Esophagus muscularis mucosa (tissue), 4 donors: ENCODE measurements at places on chromosomes 13 and 19. TPM values are rescaled to one million over a fixed set of nuclear protein-coding genes. Genes with fewer than 3 reads are reported as not detected.
A peak's percentile ranks its signal among the peaks of the same experiment; 100 is the strongest.

DNA sequence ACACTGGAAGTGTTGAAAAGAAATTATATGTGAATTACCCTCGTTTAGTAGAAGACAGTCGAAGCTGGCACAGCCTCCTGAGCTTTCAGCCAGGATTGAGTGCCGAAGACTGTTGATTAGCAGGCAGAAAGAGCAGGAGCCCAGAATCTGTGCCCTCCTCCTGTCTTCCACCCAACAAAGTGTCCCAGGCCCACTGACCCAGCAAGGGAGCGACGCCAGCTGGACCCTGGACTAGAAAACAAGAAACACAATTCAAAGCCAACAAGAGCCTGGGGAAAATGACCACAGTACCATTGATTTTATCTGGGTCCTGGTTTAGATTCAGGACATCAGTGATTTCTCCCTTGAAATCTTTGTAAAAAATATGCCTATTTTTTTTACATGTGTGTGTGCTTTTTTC is 120.7 kb downstream of the RXFP2 start:
- no peaks in the 10 kb centered on the region for H3K27me3 ChIP-seq
- H3K4me3 ChIP-seq, result no peak overlapping the region
- no peak for DNase-seq
- H3K4me1 ChIP-seq, result no peaks in the 10 kb centered on the region
- no peak overlapping the region for H3K27ac ChIP-seq

The DIRAS1 gene
- 7.0 TPM for total RNA-seq

- H3K4me3 ChIP-seq, result no peak overlapping the region
- no peaks in the 10 kb centered on the region for H3K27me3 ChIP-seq
- no peak overlapping the region for H3K27ac ChIP-seq
- H3K4me1 ChIP-seq, result peaks cover 4% of the 10 kb centered on the region
These were observed 9.0 kb upstream of the THSD1 start for GRCh38 chr13:52414963-52415362.

GRCh38 chr19:41801031-41801430 is 4.6 kb downstream of the CEACAM3 start:
- no peak overlapping the region for H3K4me3 ChIP-seq
- no peak for DNase-seq
- peak overlapping the region; percentile 6 for H3K27ac ChIP-seq
- peaks cover 6% of the 10 kb centered on the region for H3K4me1 ChIP-seq
- no peaks in the 10 kb centered on the region for H3K36me3 ChIP-seq

The ZNF560 gene
- not detected for total RNA-seq

The CYP4F11 gene
- total RNA-seq, result not detected

DNA sequence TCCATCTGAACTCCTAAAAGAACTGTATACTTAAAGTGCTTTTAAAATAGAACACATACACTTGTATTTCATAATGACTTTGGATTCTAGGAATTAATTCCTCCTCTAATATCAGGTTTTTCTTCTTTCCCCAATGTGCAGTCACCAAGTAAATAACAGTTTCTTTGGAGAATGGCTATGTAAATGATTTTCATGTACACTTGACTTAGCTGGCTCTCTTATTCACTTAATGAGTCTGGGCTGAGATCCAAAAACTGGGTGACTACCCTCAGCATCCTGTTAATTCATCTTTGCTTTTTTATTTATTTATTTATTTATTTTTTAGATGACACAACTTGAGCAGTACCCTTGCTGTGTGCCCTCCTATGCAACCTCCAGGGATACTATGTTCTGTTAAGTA is 1003.7 kb downstream of the SLITRK1 start:
- no peak overlapping the region for H3K4me3 ChIP-seq
- H3K27me3 ChIP-seq, result no peaks in the 10 kb centered on the region
- H3K4me1 ChIP-seq, result no peaks in the 10 kb centered on the region
- H3K27ac ChIP-seq, result no peak overlapping the region
- no peak for DNase-seq

DNA sequence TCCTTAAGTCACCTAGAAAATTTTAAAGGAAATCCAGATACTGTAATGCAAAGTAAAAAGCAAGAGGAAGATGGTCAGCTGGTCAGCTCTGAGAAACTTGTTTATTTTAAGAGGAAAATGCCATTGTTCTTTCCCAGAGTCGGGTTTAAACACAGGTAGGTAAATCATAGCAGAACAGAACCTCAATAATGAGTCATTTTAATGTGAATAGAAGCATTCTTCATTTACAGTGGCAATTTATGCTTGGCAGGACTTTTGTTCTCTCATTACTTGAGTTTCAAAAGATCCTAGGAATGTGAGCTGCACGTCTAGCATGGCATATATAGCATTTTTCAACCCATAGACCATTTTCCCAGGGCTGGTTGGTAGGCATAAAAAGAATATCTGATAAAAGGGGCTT is 132.3 kb downstream of the LIG4 start:
- no peaks in the 10 kb centered on the region for H3K27me3 ChIP-seq
- no peak overlapping the region for H3K27ac ChIP-seq
- no peaks in the 10 kb centered on the region for H3K4me1 ChIP-seq

GRCh38 chr19:46081928-46082727 is 41.3 kb upstream of the IGFL4 start:
- no peak for DNase-seq
- no peak overlapping the region for H3K27ac ChIP-seq
- H3K27me3 ChIP-seq, result peaks cover 46% of the 10 kb centered on the region
- no peaks in the 10 kb centered on the region for H3K36me3 ChIP-seq
- H3K4me3 ChIP-seq, result no peak overlapping the region
- peaks cover 5% of the 10 kb centered on the region for H3K4me1 ChIP-seq

GRCh38 chr13:80957019-80957655 is 616.2 kb upstream of the SPRY2 start:
- no peak overlapping the region for H3K27ac ChIP-seq
- H3K4me3 ChIP-seq, result no peak overlapping the region
- no peaks in the 10 kb centered on the region for H3K4me1 ChIP-seq
- no peaks in the 10 kb centered on the region for H3K27me3 ChIP-seq

- no peak overlapping the region for H3K27ac ChIP-seq
- DNase-seq, result no peak
- H3K4me3 ChIP-seq, result no peak overlapping the region
- H3K36me3 ChIP-seq, result no peaks in the 10 kb centered on the region
- no peaks in the 10 kb centered on the region for H3K27me3 ChIP-seq
These were observed 279.8 kb upstream of the EDNRB start for GRCh38 chr13:78198419-78198818.

The C19orf85 gene
- not detected for total RNA-seq

DNA sequence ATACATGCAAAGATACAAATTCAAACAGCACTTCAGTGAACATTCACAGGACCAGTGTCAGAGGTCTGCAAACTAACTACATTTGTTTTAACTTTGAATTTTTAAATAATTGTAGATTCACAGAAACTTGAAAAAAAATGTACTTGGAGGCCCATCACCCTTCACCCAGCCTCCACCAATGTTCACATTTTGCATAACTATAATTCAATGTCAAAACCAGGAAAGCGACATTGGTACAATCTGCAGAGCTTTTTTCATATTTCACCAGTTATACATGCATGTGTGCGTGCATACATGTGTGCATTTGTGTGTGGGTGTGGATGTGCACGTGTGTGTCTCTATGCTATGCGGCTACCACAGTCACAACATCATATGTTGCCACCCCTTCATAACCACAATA is 18.9 kb downstream of the CEACAM3 start:
- no peak overlapping the region for H3K27ac ChIP-seq
- no peak for DNase-seq
- no peaks in the 10 kb centered on the region for H3K27me3 ChIP-seq
- no peaks in the 10 kb centered on the region for H3K4me1 ChIP-seq
- H3K4me3 ChIP-seq, result no peak overlapping the region

- peak overlapping the region; percentile 42 for H3K27ac ChIP-seq
- H3K4me3 ChIP-seq, result no peak overlapping the region
- no peaks in the 10 kb centered on the region for H3K27me3 ChIP-seq
- DNase-seq, result peak; percentile 94
These were observed 83.2 kb upstream of the MCF2L start for GRCh38 chr13:112885782-112886268.

DNA sequence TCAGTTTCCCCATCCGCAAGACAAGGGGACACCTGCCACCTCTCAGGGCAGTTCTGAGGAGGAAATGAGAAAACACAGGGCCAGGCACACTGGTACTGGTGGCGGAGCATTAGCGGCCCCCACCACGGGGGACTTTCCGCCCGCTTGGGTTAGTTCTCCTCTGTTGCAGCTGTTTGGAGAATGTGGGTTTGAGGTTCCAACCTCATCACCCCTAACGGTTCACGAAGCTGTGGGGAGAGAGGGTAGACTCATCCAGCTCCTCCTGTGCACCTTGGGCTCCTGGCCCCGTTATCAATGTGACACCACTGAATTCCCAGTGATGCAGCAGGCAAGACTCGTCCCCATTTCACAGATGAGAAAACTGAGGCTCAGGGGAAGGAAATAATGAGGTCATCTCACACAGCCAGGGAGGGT is 10.3 kb downstream of the PTPRS start:
- H3K36me3 ChIP-seq, result no peaks in the 10 kb centered on the region
- H3K4me1 ChIP-seq, result no peaks in the 10 kb centered on the region
- H3K27ac ChIP-seq, result no peak overlapping the region
- H3K4me3 ChIP-seq, result no peak overlapping the region
- no peaks in the 10 kb centered on the region for H3K27me3 ChIP-seq

GRCh38 chr19:29201855-29202254 is 11.1 kb downstream of the UQCRFS1 start:
- peaks cover 4% of the 10 kb centered on the region for H3K4me1 ChIP-seq
- H3K36me3 ChIP-seq, result peaks cover 8% of the 10 kb centered on the region
- DNase-seq, result no peak
- H3K4me3 ChIP-seq, result no peak overlapping the region
- no peaks in the 10 kb centered on the region for H3K27me3 ChIP-seq

The ZNF582 gene
- 4.1 TPM for total RNA-seq

The INAFM1 gene
- total RNA-seq, result 17.4 TPM

- no peak overlapping the region for H3K4me3 ChIP-seq
- DNase-seq, result no peak
- H3K27ac ChIP-seq, result no peak overlapping the region
- peaks cover 25% of the 10 kb centered on the region for H3K4me1 ChIP-seq
These were observed 4.6 kb downstream of the CBARP start for GRCh38 chr19:1233115-1233667.

The FPR2 gene
- total RNA-seq, result not detected

The ALDH16A1 gene
- 25.8 TPM for total RNA-seq

DNA sequence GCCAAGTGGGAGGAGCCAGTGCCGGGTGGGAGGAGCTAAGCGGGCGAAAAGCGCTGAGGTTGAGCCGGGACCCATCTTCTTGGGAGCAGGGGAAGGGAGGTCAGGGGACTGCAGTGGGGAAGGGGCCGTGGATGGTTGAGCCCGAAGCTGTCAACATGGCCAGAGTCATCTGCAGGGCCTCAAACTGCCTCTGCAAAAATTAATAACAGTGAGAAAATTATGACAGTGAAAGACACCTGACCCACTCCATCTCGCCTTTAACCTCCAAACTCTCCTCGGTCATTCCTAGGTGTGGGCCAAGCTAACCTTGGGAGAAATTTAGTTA is 30.1 kb downstream of the ZNF557 start:
- no peak for DNase-seq
- peak overlapping the region; percentile 91 for H3K27ac ChIP-seq
- H3K4me3 ChIP-seq, result peak overlapping the region; percentile 68
- peaks cover 3% of the 10 kb centered on the region for H3K4me1 ChIP-seq

- H3K4me3 ChIP-seq, result no peak overlapping the region
These were observed 179.4 kb upstream of the TMTC4 start for GRCh38 chr13:100854006-100854405.

The SPRED3 gene
- 0.52 TPM for total RNA-seq

- no peaks in the 10 kb centered on the region for H3K27me3 ChIP-seq
- H3K4me3 ChIP-seq, result no peak overlapping the region
- H3K36me3 ChIP-seq, result no peaks in the 10 kb centered on the region
- H3K4me1 ChIP-seq, result peaks cover 7% of the 10 kb centered on the region
- H3K27ac ChIP-seq, result peak overlapping the region; percentile 51
These were observed 504.3 kb downstream of the IRS2 start for GRCh38 chr13:109281903-109282635.

The LILRB4 gene
- total RNA-seq, result 16.2 TPM

- peaks cover 87% of the 10 kb centered on the region for H3K36me3 ChIP-seq
- H3K4me1 ChIP-seq, result peaks cover 15% of the 10 kb centered on the region
- DNase-seq, result no peak
- no peaks in the 10 kb centered on the region for H3K27me3 ChIP-seq
- H3K27ac ChIP-seq, result no peak overlapping the region
These were observed 20.7 kb downstream of the NAXD start for GRCh38 chr13:110636053-110636475.

DNA sequence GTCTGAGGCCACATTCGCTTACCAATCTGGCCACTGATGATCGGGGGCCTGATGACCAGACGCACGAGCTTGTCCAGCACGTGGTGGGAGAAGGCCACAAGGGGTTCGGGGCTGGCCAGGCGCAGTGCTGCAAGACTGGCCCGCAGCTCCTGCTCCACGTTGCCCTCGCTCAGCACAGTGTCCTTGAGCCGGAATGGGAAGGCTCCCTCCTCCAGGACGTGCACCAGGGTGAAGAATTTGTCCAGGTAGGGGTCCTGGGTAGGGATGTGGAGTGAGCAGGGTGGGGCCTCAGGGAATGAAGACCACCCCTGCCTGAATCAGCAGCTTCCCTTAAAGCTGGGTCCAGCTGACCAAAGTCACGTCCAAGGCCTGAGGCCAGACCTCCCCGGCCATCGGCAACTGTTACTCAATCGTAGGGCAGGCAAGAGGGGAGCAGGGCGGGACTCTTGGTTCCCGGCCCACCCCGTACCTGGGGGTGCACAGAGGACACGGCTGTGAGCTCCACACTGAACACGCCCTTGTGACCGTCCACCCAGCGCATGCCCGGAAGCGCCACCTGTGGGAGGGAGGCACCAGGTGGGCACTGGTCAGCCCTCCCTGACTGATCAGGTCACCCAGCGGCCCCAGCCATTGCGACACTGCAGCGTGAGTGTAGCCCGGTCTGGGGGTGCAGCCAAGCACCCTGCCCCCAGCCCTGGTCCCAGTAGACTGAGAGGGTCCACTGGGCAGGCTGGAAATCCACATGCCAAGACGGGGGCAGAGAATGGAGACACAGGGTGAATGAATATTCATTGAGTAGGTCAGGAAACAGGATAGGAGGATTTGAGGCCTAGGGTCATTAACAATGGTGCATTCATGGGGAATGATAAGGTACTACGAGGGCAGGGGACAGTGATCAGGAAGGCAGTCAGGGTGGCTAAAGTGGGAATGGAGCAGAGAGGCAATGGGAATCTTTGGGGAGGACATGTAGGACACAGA is 2.8 kb upstream of the ANGPTL8 start:
- no peak overlapping the region for H3K27ac ChIP-seq
- no peak overlapping the region for H3K4me3 ChIP-seq
- DNase-seq, result no peak

GRCh38 chr13:30406779-30407416 is 15.4 kb upstream of the UBE2L5 start:
- H3K4me3 ChIP-seq, result no peak overlapping the region
- no peak overlapping the region for H3K27ac ChIP-seq
- peaks cover 11% of the 10 kb centered on the region for H3K4me1 ChIP-seq
- no peaks in the 10 kb centered on the region for H3K36me3 ChIP-seq
- no peaks in the 10 kb centered on the region for H3K27me3 ChIP-seq

DNA sequence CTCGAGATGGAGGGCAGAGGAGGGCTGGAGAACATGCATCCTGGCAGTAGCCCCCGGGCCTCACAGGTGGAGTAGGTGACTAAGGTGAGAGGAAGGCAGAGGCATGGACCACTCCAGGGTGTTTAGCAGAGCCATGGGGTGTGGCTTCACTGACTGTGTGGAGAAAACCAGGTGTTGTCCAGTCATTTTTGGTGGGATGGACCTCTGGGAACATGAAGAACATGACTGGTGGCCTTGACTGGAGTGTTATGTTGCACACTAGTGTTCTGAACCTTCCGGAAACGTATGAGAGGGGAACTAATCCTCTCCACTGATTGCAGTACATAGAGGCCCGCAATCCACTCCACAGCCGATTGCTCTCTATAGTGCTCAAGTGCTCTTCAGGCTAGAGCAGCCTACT is 16.9 kb downstream of the MED26 start:
- no peak for DNase-seq
- no peak overlapping the region for H3K27ac ChIP-seq
- H3K27me3 ChIP-seq, result no peaks in the 10 kb centered on the region
- H3K4me3 ChIP-seq, result no peak overlapping the region
- H3K36me3 ChIP-seq, result no peaks in the 10 kb centered on the region
- H3K4me1 ChIP-seq, result peaks cover 55% of the 10 kb centered on the region
